GM04504 (cell line): ENCODE measurements at places on chromosomes 2 and 18.

DNA sequence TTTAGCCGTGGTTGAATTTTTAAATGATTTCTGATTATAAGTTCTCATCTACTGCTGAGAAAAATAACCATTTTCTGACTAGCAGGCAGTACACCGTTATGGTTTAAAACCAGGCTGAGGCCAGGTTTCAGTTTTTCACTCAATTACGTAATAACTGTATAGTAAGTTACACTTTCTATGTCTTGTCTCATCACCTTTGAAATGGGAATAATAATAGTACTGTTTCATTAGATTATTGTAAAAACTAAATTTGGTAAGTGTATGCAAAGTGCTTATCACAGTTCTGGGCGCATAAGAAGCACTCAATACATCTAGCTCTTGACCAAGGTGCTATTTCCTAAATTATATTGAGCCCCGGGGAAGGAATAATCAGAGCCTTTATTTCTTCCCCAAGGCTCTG is 76.8 kb downstream of the LIMS1 start:
- no peak for DNase-seq

DNA sequence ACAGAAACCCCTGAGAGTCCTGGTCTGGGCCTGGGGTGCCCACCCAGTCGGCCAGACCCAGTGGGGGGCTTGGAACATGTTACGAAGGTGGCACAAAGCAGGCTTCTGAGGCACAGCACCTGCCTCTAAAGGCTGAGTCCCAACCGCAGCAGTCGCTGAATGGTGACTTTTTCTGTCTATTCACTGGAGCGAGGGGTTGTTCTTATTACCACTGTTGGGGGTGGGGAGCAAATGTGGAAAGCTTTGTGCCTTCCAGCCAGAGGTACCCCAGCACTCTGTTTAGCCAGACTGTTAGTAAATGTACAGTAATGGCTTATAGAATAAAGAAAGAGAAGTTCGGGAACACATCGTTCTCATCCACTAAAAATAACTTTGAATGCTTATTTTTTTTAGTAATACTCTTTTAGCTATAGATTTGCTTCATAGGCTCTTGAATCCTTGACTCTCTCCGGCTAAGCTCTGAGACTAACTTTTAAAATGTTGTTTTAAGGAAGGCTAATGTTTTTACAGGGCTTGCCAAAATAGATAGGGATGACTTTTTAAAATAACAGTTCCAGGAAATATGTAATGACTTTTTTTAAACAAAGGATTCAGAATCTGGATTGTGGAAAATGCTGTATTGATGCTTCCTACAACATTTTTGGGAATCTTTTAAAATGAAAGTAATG is 23.4 kb upstream of the PTPN2 start:
- DNase-seq: no peak

DNA sequence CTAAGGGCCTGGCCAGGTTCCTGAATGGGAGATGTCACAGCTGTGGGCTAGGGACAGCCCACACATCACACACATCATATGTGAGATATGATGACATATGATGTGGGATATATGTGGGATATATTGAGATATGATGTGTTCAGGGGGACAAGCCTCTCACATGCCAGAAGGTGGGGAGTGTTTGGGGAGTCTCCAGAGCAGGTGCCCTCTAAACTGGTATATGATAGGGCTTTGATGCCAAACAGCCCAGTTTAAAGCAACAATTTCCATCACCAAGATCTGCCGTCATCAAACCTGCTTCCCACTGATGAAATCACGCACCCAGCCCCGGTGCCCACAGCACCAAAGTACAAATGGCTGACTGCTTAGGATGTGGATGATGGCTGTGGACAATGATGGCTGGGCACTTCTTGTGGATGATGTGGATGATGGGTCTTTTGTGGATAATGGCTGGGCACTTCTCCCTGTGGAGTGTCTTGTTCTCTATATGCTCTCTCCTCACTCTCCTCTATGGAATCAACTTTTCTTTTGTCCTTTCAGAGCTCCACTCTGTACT is 50.9 kb downstream of the FBLN7 start:
- DNase-seq: no peak

DNA sequence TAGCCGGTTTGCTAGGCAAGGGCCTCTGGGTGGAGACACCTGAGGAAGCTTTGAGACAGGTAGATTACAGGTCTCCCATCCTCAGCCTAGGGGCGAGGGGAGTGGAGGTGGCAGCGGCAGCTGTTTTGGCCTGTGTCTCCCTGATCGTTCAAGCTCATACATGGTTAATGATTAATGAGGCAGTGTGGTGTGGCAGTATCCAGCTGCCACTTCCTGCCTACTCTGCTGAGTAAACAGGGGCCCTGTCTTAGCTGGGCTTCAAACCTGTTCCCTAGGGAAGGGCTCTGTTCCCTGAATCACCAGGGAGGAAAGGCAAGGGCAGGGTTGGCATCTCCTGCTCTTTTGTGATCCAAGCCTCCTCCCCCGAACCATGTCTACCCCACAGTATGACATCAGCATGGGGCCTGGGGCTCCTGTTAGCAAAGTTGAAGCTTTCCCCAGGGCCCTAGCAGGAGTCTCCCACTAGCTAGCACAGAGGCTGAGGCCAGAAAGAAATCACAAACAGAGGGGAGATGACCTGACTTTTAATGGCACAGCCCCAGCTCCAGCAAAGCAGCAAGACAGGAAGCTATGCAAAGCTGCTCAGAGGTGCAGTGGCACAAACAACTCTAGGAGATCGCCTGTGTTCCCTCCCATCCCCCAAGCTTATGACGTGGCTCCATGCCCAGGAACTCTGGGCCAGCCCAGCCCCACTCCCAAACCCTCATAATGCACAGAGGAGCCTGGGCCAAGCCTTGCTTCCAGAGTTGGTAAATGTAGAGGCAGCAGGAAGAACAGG is 3.7 kb upstream of the TUBA4B start:
- DNase-seq: peak; percentile 49

DNA sequence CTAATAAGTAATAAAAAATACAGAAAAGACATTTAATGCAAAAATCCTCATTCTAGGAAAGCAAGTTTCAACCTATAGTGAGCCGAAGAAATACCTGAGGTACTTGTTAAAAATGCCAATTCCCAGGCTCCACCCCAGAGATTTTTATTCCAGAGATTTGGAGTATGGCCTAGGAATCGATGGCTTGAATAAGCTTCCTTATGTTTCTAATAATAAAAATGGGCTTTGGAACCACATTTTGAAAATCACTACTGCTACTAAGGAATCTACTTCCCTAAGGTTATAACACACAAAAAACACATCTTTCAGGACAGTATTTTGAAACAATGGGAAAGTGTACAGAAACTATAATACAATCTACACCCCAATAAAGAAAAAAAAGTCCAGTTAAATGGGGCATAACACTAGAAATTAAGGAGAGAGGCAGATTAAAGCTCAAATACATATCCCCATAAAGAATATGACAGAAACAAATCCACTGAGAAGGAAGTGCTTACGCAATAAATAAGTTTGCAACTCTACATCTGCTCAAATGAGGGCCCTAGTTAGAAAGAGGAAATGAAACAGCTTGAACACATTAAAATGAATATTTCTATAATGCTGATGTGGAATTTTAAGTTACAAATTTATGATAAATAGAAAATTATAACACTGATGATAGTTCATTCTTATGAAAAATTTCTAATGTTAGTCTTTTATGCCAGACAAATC is 103.7 kb downstream of the EPB41L3 start:
- no peak for DNase-seq

DNA sequence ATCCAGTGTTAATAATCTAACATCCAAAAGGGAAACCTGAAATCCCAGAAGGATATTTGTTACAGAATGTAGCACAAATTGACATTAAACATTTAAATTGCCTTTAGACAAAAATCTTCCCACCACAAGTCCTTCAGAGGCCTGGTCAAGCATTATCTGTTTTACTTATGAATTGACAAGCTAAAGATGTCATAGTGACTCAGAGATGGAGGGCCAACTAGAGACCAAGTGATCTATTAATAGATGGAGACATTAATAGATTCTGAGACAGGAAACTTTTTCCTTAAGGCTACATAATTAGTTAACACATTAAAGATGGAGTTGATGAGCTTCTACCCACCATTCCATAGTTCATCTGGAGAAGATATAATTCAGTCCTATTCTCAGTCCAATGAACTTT is 526.2 kb downstream of the IRS1 start:
- DNase-seq: no peak

DNA sequence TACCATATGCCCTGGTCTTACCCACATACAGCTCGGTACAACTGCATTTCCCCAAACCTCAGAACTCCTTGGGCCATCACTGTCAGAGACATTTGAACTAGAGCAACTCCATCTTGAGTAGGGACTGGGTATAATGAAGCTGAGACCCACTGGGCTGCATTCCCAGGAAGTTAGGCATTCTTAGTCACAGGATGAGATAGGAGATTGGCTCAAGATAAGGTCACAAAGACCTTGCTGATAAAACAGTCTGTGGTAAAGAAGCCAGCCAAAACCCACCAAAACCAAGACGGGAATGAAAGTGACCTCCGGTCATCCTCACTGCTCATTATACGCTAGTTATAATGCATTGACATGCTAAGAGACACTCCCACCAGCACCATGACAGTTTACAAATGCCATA is 131.3 kb downstream of the PIK3C3 start:
- DNase-seq: no peak

DNA sequence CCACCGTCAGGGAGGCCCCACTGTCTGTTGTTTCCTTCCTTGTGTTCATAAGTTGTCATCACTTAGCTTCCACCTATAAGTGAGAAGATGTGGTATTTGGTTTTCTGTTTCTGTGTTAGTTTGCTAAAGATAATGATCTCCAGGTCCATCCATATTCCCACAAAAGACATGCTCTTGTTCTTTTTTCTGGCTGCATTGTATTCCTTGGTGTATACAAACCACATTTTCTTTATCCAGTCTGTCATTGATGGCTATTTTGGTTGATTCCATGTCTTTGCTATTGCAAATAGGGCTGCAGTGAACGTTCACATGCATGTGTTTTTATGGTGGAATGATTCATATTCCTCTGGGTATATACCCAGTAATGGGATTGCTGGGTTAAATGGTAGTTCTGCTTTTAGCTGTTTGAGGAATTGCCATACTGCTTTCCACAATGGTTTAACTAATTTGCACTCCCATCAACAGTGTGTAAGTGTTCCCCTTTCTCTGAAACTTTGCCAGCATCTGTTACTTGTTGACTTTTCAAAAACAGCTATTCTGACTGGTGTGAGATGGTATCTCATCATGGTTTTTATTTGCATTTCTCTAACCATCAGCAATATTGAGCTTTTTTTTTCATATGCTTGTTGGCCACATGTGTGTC is 156.6 kb upstream of the NOSTRIN start:
- no peak for DNase-seq

GRCh38 chr2:101036562-101036961 is 34.5 kb downstream of the RPL31 start:
- no peak for DNase-seq

DNA sequence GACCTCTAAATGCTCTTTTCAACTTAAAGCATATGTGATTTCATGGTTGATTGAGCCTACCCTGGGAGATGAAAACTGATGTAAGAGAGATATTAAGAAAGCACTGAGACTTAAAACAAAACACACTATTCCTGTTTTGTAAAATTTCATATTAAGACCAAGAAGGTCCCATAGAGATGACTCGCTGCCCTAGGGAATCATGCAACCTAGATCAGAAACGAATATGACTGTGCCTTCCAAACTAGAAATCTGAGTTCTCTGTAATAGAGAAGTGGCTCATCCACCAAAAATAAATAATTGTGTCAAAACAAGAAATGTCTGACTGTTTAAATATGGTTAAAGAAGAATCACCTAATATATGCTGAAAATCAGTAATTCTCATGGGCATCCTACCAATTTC is 776.8 kb upstream of the SOX11 start:
- no peak for DNase-seq

- no peak for DNase-seq
These were observed 20.1 kb upstream of the TMEM87B start for GRCh38 chr2:112034924-112035323.

DNA sequence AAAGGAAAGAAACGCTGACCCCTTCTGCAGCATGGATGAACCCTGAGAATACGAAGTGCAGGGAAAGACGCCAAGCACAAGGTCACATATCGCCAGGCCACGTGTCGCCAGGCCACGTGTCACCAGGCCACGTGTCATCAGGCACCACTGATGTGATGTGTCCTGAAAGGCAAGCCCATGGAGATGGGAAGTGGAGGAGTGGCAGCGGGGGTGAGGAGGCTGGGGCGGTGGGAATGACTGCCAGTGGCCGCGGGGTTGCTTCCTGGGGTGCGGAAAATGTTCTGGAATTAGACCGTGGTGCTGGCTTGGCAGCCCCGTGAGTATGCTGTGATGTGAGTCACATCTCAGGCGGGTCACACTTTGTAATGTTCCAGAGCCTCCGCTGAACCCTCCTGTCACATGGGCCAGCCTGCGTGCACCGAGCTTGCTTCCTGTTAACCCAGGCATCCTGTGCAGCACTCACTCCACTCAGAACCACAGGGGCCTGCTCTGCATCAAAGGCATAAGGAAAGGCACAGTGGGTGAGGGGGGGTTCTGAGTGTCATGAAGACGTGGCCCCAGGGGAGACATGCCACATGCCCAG is 39.0 kb downstream of the SLC66A2 start:
- no peak for DNase-seq

GRCh38 chr2:99748344-99748743 is 258.5 kb upstream of the REV1 start:
- no peak for DNase-seq

GRCh38 chr2:239609162-239609561 is 208.3 kb upstream of the HDAC4 start:
- DNase-seq: no peak

GRCh38 chr2:141399270-141399669 is 731.5 kb downstream of the LRP1B start:
- no peak for DNase-seq

GRCh38 chr2:179050755-179051154 is 818 bp upstream of the CCDC141 start:
- no peak for DNase-seq

GRCh38 chr18:36066686-36067054 is 689 bp downstream of the RPRD1A start:
- no peak for DNase-seq
